ENCODE measurements at places on chromosomes 1 and 21. TPM values are rescaled to one million over a fixed set of nuclear protein-coding genes. Genes with fewer than 3 reads are reported as not detected.

DNA sequence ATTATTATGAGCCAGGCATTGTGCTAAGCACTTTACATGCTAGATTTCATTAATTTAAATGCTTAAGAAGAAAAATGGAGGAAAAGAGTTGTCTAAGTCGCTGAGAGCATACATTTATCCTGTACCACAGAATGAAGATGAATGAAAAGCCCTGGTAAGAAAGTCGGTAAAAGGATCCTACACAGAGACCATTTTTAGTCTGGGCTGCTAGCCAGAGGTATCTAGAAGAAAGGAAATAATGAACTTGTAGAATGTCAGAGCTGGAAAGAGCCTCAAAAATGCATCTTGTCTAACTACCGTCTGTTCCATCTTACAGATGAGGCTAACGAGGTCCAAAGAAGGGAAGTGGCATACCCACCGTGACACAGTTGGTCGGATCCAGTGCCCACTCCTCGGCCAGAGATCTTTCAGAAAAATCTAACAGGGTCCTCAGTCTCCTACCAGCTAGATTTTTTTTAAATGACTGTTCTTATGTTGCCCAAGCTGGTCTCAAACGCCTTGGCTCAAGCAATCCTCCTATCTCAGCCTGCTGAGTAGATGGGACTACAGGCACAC, 12.2 kb upstream of the TNR start:
- no peak overlapping the region for H3K27ac ChIP-seq
- H3K4me1 ChIP-seq = peaks cover 10% of the 10 kb centered on the region
- no peak overlapping the region for H3K4me3 ChIP-seq
- peaks cover 2% of the 10 kb centered on the region for H3K27me3 ChIP-seq
- no peaks in the 10 kb centered on the region for H3K36me3 ChIP-seq

DNA sequence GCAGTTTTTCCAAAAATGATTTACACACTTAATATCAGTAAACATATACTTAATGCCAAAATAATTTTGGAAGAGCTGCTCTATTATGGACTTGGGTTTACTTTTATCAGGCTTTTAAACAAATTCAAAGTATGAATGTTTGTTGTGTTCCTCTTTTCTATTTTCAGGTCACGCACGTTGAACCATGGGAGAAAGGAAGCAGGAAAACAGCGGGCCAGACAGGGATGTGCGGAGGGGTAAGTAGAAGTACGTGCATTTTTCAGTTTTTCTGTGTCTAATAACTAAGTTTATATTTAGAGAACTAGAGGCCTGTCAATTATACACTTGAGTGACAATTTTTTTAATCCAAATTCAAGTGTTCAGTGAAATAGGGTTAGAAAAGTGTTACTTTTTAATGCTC, 3.4 kb downstream of the PRPF38B start:
- H3K27me3 ChIP-seq = peaks cover 9% of the 10 kb centered on the region
- peak overlapping the region; percentile 38 for H3K4me3 ChIP-seq
- H3K36me3 ChIP-seq = peaks cover 36% of the 10 kb centered on the region
- DNase-seq = no peak

The CTSK gene
- 110 TPM for total RNA-seq

The TTC24 gene
- not detected for total RNA-seq

The LCE1C gene
- total RNA-seq = not detected

Data from endothelial cell (in vitro differentiated cells).